Karpas-422 (cell line): ENCODE measurements at places on chromosomes 12 and 14. TPM values are rescaled to one million over a fixed set of nuclear protein-coding genes. Genes with fewer than 3 reads are reported as not detected.

The PARPBP gene
- 13.7 and 49.6 TPM in 2 replicates for total RNA-seq

The CATSPERB gene
- total RNA-seq = not detected in 2 replicates

The MUCL1 gene
- total RNA-seq = not detected in 2 replicates

The IGF1 gene
- not detected in 2 replicates for total RNA-seq

The MAP3K9 gene
- 17.1 and 19.4 TPM in 2 replicates for total RNA-seq

The ATXN3 gene
- 75.2 and 92.0 TPM in 2 replicates for total RNA-seq

The GLS2 gene
- total RNA-seq = not detected in 2 replicates

The SNAPC1 gene
- total RNA-seq = 32.7 and 33.4 TPM in 2 replicates

The CINP gene
- 37.9 and 44.4 TPM in 2 replicates for total RNA-seq

The TOMM20L gene
- 1.8 TPM in 1 of 2 replicates, not detected in the other for total RNA-seq

The AICDA gene
- total RNA-seq = 2.6 and 6.3 TPM in 2 replicates

The TPH2 gene
- not detected in 2 replicates for total RNA-seq

The LHX5 gene
- total RNA-seq = not detected in 2 replicates

The ENDOU gene
- total RNA-seq = 1.2 and 10.7 TPM in 2 replicates

The HELB gene
- total RNA-seq = 4.4 and 7.7 TPM in 2 replicates

The LRRIQ1 gene
- not detected in 2 replicates for total RNA-seq

The PPP1R1A gene
- total RNA-seq = not detected in 2 replicates

The CELA1 gene
- not detected in 2 replicates for total RNA-seq

The PTGER2 gene
- total RNA-seq = not detected in 2 replicates

The WNT1 gene
- total RNA-seq = not detected in 2 replicates

The PRH2 gene
- not detected in 2 replicates for total RNA-seq

The A2ML1 gene
- not detected in 2 replicates for total RNA-seq
